Stimulated activated CD4-positive, alpha-beta T cell treated with anti-CD3 and anti-CD28 coated beads, Interleukin-1b, Interleukin-23, amount 100 ng/mL, for 1 hour (primary cell): ENCODE measurements at places on chromosomes 6 and 20.
A peak's percentile ranks its signal among the peaks of the same experiment; 100 is the strongest.

DNA sequence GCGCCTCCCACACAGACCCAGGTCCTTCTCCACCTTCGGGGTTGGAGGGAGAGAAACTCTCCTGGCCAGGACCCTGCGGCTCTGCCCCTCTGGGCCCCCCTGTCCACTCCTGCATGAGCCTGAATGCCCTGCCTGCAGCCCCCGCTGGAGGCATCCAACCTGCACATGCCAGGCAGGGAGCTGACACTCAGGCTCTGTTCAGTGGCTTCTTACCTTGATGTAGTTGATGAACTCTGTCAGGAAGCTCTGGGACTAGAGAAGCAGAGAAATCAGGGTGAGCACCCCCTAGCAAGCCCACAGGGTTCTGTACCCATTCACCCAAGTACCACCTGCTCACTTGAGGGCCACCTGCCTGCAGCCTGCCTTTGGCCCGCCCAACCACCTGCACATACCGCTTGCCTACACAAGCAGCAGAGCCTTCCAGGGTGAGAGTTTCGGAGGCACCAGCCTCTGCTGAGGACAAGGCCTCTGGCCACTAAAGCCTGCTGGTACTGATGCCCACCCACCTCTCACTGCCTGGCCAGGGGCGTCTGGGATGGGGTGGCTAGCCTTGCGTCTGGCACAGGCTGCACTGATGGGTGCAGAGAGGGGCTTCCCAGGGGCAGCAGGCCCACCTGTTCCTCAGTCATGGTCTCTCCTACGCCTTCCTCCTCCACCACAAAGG lies 9.7 kb downstream of the DDRGK1 start:
- DNase-seq: no peak

DNA sequence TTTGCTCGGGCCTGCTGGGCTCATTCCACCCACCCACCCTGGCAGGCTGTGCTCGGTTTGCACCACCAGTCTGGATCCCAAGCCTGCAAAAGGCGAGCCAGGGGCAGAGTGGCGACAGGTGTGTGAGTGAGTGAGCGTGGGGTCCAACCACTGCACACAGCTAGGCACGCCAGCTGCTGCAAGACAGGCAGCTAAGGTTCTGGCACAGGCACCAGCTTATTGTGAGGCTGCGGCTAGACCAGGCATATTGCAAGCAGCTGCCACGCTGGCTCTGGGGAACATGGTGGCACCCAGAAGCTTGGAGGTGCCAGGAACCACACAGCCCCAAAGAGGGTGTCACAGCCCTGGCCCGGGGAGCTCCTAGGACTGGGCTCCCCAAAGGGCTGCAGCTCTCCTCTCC lies 205.1 kb downstream of the ANKRD60 start:
- no peak for DNase-seq

DNA sequence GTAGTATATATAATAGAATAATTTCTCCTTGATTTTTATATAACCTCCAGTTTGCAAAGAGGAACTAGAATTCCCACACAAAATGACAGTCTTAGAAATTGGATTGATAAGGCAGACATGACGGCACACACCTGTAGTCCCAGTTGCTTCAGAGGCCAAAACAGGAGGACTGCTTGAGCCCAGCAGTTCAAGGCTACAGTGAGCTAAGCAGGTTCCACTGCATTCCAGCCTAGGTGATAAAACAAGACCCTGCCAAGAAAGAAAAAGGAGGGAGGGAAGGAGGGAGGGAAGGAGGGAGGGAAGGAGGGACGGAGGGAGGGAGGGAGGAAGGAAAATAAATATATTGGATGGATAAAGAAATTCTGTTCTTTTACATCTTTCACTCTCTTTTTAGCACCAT lies 77.6 kb upstream of the SASH1 start:
- no peak for DNase-seq

GRCh38 chr6:6857528-6857927 lies 250.2 kb upstream of the RREB1 start:
- DNase-seq: no peak

- DNase-seq: no peak
Measured at GRCh38 chr20:60063048-60063451, 104.8 kb downstream of the CDH26 start.

GRCh38 chr6:136795386-136795785 lies 3.1 kb upstream of the MAP3K5 start:
- DNase-seq: no peak

- DNase-seq: no peak
Measured at GRCh38 chr20:40955326-40955725, 73.3 kb upstream of the TOP1 start.

- no peak for DNase-seq
Measured at GRCh38 chr6:2687456-2687855, 63.3 kb downstream of the MYLK4 start.

- peak; percentile 87 for DNase-seq
Measured at GRCh38 chr6:32413427-32414047, 6.6 kb upstream of the BTNL2 start.

- DNase-seq: peak; percentile 13
Measured at GRCh38 chr20:3889489-3890397, 556 bp downstream of the PANK2 start.
